ENCODE measurements at places on chromosomes 1 and 21. TPM values are rescaled to one million over a fixed set of nuclear protein-coding genes. Genes with fewer than 3 reads are reported as not detected.

C1orf185 gene
- not detected for total RNA-seq

TOR1AIP2 gene
- total RNA-seq, result 104 TPM

LRRC41 gene
- total RNA-seq, result 110 TPM

AADACL3 gene
- total RNA-seq, result not detected

SHISAL2A gene
- total RNA-seq, result not detected

SLC5A9 gene
- not detected for total RNA-seq

TMEM269 gene
- total RNA-seq, result not detected

TSACC gene
- 0.20 TPM for total RNA-seq

PRELP gene
- 0.37 TPM for total RNA-seq

NBPF4 gene
- total RNA-seq, result not detected

UFC1 gene
- 42.8 TPM for total RNA-seq

OR14K1 gene
- not detected for total RNA-seq

PODN gene
- total RNA-seq, result 5.1 TPM

LCE2B gene
- not detected for total RNA-seq

CLDN14 gene
- not detected for total RNA-seq

Data from subcutaneous preadipocyte (primary cell).